ENCODE measurements at places on chromosomes 6 and 20. TPM values are rescaled to one million over a fixed set of nuclear protein-coding genes. Genes with fewer than 3 reads are reported as not detected.

The OTOR gene
- total RNA-seq = not detected

The WFDC10B gene
- total RNA-seq = not detected

The OR12D3 gene
- total RNA-seq = not detected

The ARFGEF2 gene
- total RNA-seq = 34.3 TPM

The RIN2 gene
- total RNA-seq = 0.32 TPM

The PRR18 gene
- not detected for total RNA-seq

The NKAPL gene
- 0.52 TPM for total RNA-seq

The DPPA5 gene
- not detected for total RNA-seq

The TPX2 gene
- 0.30 TPM for total RNA-seq

The GABRR1 gene
- total RNA-seq = not detected

The KCNQ5 gene
- total RNA-seq = 10.4 TPM

The CDSN gene
- not detected for total RNA-seq

The HSF2 gene
- 10.6 TPM for total RNA-seq

The CUL7 gene
- total RNA-seq = 21.4 TPM

The RSPO4 gene
- total RNA-seq = 0.37 TPM

The GJE1 gene
- not detected for total RNA-seq

The SDCBP2 gene
- total RNA-seq = 1.3 TPM

Data from B cell (primary cell).